HS-5 (cell line): ENCODE measurements at places on chromosomes 11 and 22.

DNA sequence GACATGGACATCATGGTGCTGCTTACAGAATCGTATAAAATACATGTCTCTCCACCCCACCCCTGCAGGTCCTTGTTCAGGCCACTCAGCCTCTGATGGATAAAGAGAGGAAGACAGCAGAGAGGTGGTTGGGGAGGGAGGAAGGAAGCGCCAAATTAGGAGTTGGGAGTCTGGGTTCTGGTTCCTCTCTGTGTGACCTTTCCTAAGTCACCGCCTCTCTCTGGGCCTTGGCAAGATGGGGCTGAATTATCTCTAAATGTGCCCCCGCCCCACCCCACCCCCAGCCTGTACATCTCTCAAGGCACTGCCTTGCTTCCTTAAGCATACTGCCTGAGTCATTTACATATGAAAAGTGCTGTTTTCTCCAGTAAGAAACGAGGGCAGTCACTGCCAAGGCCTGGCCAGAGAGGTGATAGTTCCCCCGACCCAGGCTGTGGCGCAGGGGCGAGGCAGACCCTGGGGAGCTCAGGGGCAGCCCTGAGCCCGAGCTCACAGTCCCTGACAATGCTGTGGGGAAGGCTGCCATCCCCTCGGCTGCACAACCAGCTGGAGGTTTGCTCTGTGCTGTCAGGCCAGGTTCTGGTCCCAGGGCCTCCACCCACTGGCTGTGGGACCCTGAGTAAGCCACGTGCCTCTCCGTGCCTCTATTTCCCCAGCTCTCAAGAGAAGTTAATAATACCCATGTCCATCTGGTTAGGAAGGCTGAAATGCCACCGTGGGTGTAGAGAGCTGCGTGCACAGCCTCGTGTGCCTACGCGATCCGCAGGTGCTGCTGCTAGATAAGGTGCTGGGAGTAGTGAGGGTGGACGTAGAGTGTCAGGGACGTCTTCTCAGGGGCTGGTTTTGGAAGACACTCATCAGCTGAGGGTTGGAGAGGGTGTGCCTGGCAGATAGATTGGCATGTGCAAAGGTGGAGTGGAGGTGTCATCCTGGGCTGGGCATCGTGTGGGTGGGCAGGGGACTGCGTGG, 55.3 kb downstream of the CACNA1I start:
- no peak for DNase-seq

- DNase-seq, result no peak
These were observed 8.3 kb upstream of the KCNJ11 start for GRCh38 chr11:17396598-17397310.

GRCh38 chr22:20584872-20585638, 77.6 kb downstream of the MED15 start:
- no peak for DNase-seq

DNA sequence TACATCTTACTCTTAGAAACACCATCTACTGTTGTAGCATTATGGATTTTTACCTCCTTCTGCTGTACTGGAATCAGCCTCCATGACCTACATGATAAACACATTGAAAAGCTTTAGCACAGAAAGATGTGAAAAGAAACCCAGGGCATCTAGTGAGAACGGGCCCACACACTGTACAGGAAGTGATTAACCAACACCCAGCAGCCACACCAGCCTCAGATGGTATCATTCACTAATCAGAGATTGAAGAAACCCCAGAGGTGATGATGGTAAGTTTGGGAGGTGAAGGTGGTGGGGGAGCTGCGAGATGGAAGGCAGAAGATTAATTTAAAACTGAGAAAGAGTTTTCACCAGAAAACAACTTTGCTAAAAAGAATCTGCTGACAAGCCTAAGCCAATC, 46.1 kb downstream of the RASSF10 start:
- no peak for DNase-seq

DNA sequence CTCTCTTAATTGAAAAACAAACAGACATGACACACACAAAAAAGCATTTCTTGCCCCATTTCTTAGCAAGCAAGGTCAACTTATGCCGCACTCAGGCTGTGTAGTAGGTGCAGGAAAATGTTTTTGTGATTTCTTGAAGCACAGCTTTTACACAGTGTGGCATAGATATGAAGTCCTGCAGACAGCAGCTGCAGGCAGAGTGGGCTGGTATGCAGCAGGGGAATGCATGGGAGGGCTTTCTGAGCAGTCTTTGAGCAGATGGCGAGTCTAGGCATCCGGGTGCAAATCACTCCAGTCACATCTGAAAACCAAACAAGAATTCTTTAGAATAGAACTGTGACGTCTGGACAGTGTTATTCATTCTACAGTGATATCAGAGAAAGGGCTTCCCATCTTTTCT, 87.5 kb downstream of the BLID start:
- DNase-seq, result no peak

DNA sequence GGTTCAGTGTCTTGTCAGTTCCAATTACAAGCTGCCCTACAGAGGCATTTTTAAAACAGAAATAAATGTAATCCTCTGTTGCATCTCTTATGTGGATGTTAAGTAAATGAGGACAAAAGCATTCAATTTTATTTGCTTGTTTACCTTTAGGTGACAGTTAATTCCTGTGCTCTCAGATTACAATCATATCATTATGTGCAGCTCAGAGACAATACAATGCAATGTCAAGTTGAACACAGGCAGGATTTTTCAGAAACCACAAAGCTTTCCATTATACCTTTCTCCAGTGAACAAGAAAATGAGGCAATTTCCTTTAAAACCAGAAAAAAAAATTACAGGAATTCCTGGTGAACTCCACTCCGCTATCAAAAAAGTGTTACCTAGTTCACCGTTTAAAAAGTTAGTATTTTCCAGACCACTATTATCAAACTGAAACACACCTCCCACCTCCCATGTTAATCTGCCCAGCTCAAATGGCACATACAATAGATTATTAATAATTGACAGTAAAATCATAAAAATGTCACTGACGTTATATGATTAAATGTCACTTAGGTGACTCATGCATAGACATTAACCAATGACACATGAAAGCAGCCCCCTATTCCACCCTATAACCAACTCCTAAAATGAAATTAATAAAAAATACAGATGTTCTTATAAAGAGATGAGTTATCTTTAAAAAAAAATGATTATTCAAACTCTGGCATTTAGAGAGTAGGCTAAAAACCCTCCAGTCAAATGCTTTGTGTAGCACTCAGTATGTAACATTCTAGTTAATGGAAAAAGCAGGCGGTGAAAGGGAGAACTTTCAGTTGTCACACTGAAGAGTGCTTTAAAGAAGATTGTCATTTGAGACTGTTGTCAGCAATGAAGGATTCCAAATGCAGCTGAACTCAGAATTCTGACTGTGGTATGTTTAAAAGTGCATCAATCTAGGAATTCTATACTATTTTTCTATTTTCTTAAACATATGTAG, 98.6 kb downstream of the MUC15 start:
- no peak for DNase-seq

- no peak for DNase-seq
These were observed 320.1 kb downstream of the TBC1D22A start for GRCh38 chr22:47082505-47082904.

DNA sequence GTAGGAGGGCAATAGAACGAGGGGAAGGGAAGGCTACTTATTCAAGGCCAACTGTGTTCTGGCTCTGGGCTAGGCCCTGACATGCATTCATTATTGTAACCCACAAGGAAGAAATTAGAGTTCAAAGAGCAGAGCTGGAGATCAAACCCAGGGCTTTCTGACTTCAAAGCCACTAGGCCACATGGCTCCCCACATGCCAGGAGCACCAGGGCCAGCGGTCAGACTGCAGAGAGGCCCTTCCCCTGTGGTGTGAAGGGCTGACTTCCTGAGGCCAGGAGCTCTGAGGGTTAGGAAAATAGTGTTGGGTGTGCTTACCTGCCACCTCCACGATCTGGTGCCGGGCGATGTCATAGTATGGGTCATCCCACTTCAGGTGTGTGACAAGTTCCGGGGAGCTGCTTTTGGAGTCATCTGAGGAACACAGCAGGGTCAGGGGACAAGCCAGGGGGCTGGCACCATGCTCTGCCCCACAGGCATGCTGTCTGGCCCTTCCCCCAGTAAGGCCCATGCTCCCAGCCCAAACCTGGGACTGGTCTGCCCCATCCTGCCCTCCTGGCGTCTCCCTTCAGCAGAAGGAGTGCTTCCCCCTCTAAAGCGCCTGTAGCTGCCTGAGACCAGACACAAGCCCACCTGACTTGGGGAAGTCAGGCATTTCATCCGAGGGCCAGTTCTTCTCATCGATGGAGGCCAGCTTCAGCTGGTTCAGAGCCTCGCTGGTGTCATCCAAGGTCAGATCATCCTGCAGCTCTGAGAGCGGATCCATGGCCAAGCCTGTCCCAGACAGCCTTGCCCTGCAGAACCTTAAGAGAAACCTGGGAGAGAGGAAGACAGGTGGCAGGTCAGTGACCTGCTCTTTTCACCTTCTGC, 4.8 kb downstream of the ARHGAP1 start:
- DNase-seq, result no peak

- no peak for DNase-seq
These were observed 34.4 kb upstream of the TRIM29 start for GRCh38 chr11:120172054-120172911.

GRCh38 chr11:118128721-118129470, 23.7 kb downstream of the SCN4B start:
- DNase-seq, result no peak

GRCh38 chr11:44775366-44775984, 48.7 kb downstream of the TSPAN18 start:
- DNase-seq, result no peak

- DNase-seq, result no peak
These were observed 8.0 kb upstream of the LIN7C start for GRCh38 chr11:27514558-27514957.

- no peak for DNase-seq
These were observed 37.8 kb downstream of the PAMR1 start for GRCh38 chr11:35487532-35488078.

DNA sequence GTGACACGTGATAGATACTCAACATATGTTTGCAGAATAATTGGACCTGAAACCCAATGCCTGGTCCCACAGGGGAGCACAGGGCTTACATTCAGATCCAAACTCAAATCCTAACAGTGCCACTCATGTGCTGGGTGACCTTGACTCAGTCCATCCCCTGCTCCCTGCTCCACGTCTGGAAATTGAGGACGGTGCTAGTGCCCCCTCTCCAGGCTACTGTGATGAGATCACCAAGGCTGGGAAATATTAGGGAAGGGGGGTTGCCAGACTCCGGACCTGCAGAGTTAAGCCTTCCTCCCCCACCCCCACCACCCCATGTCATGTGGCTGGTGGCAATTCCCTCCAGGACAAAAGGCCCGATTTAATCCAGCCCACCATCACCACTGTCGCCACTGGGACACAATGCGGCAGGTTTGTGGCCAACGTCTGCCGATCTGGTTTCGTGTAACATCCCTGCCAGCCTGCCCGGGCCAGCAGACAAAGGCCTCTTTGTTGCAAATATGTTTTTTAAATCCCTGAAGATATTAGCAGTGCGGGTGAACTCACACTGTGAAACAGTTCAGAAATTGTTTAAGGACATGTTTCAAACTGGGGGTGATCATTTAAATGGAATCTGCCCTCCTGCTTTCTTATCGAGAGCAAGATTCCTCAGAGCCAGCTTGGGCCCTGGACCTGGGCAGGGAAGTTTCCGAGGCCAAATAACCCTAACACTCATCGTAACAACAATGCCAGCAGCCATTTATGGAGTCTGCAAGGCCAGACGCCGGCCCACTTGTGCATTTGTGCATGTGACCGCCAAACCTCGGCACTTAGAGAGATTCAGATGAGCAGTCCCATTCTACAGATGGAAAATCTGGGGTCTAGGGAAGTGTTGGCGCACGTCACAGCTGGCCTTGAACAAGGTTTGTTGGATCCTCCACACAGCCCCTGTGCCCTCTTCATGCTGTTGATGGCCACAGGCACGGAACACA, 19.6 kb upstream of the MN1 start:
- no peak for DNase-seq

DNA sequence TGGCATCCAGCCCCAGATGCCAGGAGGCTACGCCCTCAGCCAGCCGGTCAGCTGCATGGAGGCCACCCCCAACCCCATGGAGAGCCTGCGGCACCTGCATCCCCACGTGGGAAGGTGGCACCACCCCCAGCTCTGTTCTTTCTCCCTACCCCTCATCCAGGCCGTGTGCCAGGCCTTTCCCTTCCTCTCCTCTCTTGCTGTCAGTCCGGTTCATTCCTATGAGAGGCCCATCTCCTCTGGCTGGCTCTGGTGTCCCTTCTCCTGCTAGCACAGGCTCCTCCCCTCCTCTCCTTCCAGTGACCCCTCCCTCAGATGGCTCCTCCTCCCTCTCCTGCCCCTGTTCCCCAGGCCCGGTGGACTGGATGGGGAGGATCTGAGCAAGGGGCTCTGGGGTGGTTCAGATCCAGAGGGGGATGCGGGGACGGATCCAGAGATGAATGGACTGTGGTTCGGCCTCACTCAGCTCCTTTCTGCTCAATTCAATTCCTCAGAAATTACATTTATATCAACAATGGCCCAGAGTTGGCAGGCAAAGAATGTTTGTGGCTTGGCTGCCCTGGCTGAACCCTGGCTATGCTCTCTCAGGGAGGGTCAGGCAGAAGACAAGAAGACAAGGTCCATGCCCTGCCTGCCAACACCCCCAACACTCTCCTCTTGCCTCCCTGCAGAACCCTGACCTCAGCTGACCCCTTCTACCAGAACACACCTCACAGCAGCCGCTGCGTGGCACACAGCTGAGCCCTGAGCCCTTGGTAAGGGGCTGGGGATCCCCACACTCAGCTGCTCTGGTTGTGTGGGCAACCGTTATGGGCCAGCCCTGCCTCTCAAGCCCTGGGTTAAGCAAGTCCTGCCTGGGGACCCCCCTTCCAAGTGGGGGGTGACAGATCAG, 18.5 kb upstream of the LRRC10B start:
- DNase-seq, result no peak

- no peak for DNase-seq
These were observed 1001.7 kb downstream of the BRD1 start for GRCh38 chr22:48825802-48826520.

DNA sequence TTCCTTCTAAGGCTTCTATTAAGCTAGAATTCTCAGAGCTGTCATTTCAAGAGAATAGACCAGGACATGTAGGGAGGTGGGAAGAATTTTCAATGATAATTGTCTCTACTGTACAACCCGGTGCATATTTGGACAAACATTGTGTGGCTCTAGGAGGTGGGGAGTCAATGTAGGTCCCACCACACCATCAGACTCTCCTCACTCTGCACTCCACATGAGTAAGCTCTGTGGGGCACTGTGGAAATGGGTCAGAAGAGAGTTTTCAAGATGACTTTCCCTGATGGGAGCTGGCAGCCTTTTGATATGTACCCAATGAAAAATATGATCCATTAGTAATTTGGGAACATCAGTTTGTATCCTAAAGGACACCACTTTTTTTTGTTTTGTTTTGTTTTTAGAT, 33.2 kb downstream of the OR2AG2 start:
- no peak for DNase-seq
